ENCODE measurements at places on chromosomes 12 and 14. TPM values are rescaled to one million over a fixed set of nuclear protein-coding genes. Genes with fewer than 3 reads are reported as not detected.

C12orf60 gene
- 1.4 TPM for total RNA-seq

CRIP1 gene
- total RNA-seq: 39.3 TPM

PIP4P1 gene
- total RNA-seq: 13.7 TPM

TMEM119 gene
- total RNA-seq: 50.8 TPM

GDF3 gene
- total RNA-seq: not detected

CAND1 gene
- 86.7 TPM for total RNA-seq

DPPA3 gene
- not detected for total RNA-seq

- H3K4me1 ChIP-seq: no peaks in the 10 kb centered on the region
- no peak overlapping the region for H3K27ac ChIP-seq
- no peaks in the 10 kb centered on the region for H3K36me3 ChIP-seq
Measured at GRCh38 chr12:132169376-132169775, 25.1 kb downstream of the NOC4L start.

DNA sequence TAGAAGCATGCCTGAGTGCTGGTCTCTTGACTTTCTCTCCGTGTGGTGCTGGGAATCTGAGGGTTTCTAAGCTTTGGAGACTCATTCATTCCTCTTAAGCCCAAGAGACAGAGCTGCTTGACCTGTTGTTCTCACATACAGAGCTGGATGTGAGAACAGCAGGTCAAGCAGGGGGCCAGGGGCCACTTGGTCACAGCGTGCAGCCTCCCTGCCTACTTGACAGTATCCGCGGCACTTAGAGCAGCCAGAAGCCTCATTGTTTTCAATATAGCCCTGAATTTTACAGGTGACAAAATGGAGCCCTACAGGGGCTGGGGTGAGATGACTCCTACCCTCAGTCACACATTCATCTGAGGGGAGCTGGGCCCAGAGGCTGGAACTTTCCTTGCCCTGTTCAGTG, 88.9 kb downstream of the ESRRB start:
- DNase-seq: no peak
- H3K4me1 ChIP-seq: peaks cover 11% of the 10 kb centered on the region
- H3K4me3 ChIP-seq: no peak overlapping the region
- peaks cover 6% of the 10 kb centered on the region for H3K27me3 ChIP-seq
- no peak overlapping the region for H3K27ac ChIP-seq

DNA sequence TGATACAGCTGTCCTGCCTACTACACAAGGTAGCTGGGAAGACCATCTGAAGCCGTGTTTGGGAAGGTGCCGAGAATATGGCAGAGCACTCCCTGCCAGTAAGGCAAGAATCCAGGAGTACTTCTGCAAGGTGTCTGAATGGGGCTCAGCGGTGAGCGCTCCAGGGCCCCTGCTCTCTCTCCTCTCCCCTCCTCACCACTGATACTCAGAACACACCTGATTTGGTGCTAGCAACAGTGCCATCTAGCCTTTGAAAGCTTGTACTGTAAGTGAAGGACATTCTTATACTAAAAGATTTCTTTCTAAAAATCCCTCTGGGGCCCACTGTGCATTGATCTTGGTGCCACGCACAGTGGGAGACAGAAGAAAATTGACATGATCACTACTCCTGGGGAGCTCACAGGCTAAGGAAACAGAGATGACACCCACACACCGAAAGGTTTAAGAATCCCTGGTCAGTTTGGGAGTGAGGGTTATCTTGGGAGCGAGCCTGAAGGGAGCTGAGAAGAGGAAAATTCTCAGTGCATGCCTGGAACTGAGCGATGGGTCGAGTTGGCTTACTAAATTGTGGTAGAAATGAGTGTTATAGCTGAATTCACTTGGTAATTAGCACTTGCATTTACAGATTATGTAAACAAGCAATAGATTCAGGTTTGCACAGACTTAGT, 216.9 kb downstream of the NTF3 start:
- peaks cover 2% of the 10 kb centered on the region for H3K4me1 ChIP-seq
- no peak overlapping the region for H3K27ac ChIP-seq
- DNase-seq: peak; percentile 53

DNA sequence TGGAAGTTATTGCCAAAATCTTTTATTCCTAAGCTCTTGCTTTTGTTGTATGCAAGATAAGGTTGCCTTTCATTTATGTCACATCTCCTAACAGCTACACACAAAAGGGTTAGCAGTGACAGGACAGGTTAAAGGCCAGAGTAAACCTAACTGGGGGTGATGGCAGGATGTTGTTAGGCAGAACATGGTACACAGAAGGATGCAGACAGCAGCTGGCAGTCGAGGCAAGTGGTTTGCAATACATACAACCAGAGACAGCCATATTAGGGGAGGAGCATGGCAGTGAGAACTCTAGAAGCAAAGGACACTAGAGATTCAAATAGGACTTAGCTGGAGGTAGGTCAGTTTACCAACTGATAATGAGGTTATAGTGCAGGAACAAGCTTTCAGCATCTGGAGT, 2.7 kb upstream of the ABCD2 start:
- H3K4me1 ChIP-seq: peaks cover 6% of the 10 kb centered on the region
- H3K36me3 ChIP-seq: no peaks in the 10 kb centered on the region
- H3K4me3 ChIP-seq: no peak overlapping the region
- DNase-seq: no peak
- H3K27me3 ChIP-seq: no peaks in the 10 kb centered on the region
- H3K27ac ChIP-seq: no peak overlapping the region

DNA sequence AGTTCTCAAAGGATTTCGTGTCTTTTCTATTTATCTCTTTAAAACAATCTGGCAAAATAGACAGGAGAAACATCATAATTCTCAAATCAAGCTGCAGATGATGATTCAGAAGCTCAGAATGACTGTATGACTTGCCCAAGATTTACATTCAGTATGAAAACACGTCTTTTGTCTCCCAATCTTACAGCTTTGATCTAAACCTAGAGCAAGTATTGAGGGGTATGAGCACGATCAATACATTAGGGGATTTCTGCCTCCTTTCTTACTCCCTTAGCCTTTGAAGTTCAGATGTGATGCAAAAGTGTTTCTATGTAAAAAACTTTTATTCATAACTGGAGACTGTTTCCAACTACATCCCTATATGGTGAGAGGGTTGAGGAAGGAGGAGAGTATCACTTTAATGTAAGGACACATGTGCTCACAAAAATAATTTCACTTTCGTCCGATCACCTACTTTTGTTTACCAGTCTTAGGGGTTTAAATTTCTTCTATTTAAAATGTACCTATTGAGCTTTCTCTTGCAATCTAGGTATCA, 454.8 kb downstream of the TMTC2 start:
- H3K27ac ChIP-seq: no peak overlapping the region
- no peak for DNase-seq
- H3K4me3 ChIP-seq: no peak overlapping the region
- H3K36me3 ChIP-seq: no peaks in the 10 kb centered on the region
- H3K27me3 ChIP-seq: no peaks in the 10 kb centered on the region

- H3K27ac ChIP-seq: no peak overlapping the region
- no peak overlapping the region for H3K4me3 ChIP-seq
- peak; percentile 92 for DNase-seq
- peaks cover 8% of the 10 kb centered on the region for H3K4me1 ChIP-seq
Measured at GRCh38 chr14:105045710-105046326, 19.4 kb downstream of the GPR132 start.

DNA sequence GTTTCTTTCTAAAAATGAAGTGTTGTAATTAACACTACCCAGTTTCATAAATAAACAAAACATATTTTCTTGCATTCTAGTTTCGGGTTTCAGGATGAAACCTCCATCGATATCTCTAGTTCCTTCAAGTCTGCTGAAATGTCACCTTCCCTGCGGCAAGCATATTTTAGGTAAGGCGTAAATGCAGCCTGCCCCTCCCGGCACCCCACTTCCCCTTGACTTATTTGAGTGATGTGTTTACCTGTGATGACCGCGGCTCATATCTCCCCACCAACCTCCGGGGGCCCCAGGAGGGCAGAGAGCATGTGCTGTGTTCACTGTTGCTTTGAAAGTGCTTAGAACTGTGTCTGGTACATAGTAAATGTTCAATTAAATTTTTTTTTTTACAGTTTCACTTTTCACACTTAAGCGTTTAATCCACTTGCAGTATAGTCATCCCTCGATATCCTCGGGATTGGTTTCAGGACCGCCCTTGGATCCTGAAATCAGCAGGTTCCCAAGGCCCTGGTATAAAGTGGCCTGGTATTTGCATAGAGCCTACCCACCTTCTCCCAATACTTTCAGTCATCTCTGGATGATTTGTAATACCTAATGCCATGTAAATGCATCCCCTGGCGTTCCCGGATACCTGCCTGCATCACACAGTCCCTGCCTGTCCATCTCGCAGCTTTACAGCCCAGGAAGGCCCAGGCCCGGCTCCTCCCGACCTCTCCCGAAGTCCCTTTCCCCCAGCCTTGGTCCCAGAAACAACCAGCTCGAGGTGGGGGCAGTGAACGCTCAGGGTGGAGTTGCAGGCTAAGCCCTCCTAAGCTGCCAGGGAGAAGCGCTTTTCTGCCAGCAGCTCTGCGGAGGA, 40.2 kb upstream of the FBRSL1 start:
- H3K27ac ChIP-seq: peak overlapping the region; percentile 90
- H3K36me3 ChIP-seq: no peaks in the 10 kb centered on the region
- no peak overlapping the region for H3K4me3 ChIP-seq
- H3K27me3 ChIP-seq: peaks cover 29% of the 10 kb centered on the region

- H3K27ac ChIP-seq: peak overlapping the region; percentile 82
- H3K27me3 ChIP-seq: no peaks in the 10 kb centered on the region
- DNase-seq: no peak
- peaks cover 12% of the 10 kb centered on the region for H3K4me1 ChIP-seq
- peak overlapping the region; percentile 63 for H3K4me3 ChIP-seq
- no peaks in the 10 kb centered on the region for H3K36me3 ChIP-seq
Measured at GRCh38 chr14:93331728-93332396, 974 bp downstream of the BTBD7 start.

DNA sequence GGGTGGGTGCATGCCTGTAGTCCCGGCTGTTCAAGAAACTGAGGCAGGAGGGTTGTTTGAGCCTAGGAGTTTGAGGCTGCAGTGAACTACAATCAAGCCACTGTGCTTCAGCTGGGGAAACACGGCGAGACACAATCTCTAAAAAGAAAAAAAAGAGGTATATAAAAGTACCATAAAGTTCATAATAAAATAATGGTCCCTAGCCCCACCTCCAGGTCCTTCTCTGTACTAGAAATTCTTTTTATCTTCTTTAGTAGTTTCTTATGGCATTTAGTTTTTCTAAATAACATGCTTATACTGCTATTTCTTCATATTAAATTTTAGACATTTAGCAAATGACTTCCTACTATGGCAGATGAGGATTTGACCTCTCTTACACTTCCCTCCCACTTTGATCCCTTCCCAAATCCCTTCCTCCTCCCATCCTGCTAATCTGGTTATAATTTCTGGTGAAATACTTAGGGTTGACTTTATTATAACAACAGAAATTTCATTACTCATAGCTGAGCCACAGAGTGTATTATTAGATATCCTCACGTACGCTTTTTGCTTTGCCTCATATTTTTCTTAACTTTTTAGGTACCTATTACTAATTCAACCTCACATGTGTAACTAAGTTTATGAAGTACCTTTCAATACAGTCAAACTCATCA, 94.7 kb downstream of the SLC41A2 start:
- no peaks in the 10 kb centered on the region for H3K4me1 ChIP-seq
- H3K36me3 ChIP-seq: no peaks in the 10 kb centered on the region
- H3K4me3 ChIP-seq: no peak overlapping the region
- H3K27me3 ChIP-seq: no peaks in the 10 kb centered on the region

GRCh38 chr14:64826333-64826732, 53.4 kb downstream of the SPTB start:
- DNase-seq: no peak
- H3K4me3 ChIP-seq: no peak overlapping the region
- peaks cover 68% of the 10 kb centered on the region for H3K4me1 ChIP-seq
- peaks cover 3% of the 10 kb centered on the region for H3K27me3 ChIP-seq
- peak overlapping the region; percentile 93 for H3K27ac ChIP-seq
- H3K36me3 ChIP-seq: peaks cover 8% of the 10 kb centered on the region

DNA sequence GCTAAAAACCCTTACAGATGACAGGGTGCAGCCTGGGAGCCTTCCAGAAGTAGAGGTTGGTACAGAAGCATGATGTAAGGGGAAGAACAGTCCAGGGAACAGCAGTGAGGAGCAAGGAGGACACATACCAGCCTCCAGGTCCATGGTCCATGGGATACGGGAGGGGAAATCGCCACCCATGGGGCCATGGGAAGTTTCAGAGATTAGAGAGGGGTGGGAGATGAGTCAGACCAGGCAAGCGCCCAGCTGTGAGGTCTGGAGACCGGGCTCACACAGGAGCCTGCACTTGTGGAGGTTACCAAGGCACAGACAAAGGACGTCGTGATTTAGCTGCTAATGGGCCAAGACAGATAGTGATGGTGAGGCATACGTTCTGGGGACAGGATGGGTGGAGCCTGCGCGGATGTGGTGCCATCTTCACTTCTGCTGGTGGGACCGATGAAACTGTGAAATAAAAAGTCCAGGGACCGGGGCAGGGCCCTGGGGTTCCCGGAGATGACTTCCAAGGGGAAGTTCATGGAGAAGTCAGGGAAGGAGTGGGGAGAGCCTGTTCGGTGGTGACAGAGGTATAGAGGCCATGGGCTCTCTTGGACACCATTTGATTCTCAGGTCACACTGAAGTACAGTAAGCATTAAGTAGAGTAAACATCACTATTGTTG, 17.7 kb upstream of the LRP1-AS start:
- H3K4me3 ChIP-seq: no peak overlapping the region
- H3K4me1 ChIP-seq: no peaks in the 10 kb centered on the region

DNA sequence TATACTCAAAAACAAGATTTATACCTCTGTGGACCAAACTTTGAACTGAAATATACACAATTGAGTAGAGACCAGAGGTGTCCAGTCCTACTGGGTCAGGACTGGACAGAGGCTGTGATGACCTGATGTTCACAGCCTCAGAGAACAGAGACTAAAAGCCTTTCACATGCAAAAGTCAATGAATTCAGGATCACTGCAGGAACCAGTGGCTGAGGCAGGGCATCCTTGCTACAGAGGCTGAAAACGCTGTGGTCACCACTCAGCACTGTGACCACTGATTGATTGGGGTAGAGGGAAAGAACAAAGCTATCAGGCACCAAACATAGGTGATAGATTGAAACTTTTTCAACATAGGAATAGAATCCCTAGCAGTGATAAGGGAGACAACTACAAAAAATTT, 25.1 kb downstream of the GRIP1 start:
- no peak for DNase-seq
- H3K4me1 ChIP-seq: no peaks in the 10 kb centered on the region
- no peak overlapping the region for H3K27ac ChIP-seq
- no peaks in the 10 kb centered on the region for H3K27me3 ChIP-seq
- H3K4me3 ChIP-seq: no peak overlapping the region

DNA sequence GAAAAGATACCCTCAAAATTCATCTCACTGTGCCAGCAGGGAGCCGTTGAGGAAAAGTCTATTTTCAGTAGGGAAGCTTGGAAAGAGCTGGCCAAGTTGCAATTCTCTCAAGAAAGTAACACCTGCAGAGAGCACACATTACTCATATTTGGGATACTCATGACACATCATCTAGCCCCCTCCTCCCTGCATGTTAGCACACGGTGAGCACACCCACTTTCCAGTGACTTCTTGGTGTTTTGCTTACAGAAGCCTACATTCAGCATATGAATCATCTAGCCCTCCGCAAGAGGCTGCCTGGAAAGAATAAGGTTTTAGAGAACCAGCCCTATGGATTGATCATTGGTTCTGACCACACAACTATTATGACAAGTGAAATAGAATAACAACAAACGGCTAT, 124.5 kb downstream of the PTPRO start:
- DNase-seq: no peak
- H3K27ac ChIP-seq: no peak overlapping the region
- H3K27me3 ChIP-seq: no peaks in the 10 kb centered on the region
- H3K4me1 ChIP-seq: no peaks in the 10 kb centered on the region
- no peaks in the 10 kb centered on the region for H3K36me3 ChIP-seq
